ENCODE measurements at places on chromosomes 6 and 20. TPM values are rescaled to one million over a fixed set of nuclear protein-coding genes. Genes with fewer than 3 reads are reported as not detected.

Gene MRPS18B
- total RNA-seq: 56.0 TPM

Gene ADGB
- not detected for total RNA-seq

Gene LHFPL5
- not detected for total RNA-seq

Gene ABCF1
- total RNA-seq: 63.9 TPM

Gene FERMT1
- total RNA-seq: 41.8 TPM

Gene OR2B6
- total RNA-seq: not detected

Gene SAMD5
- 4.8 TPM for total RNA-seq

All from ureter (tissue), 1 donor.